ENCODE measurements at places on chromosomes 16 and 17.

GRCh38 chr16:983044-984030 is 1.8 kb downstream of the SOX8 start:
- DNase-seq: no peak

- no peak for DNase-seq
Measured at GRCh38 chr17:29847118-29847517, 82.9 kb downstream of the SSH2 start.

DNA sequence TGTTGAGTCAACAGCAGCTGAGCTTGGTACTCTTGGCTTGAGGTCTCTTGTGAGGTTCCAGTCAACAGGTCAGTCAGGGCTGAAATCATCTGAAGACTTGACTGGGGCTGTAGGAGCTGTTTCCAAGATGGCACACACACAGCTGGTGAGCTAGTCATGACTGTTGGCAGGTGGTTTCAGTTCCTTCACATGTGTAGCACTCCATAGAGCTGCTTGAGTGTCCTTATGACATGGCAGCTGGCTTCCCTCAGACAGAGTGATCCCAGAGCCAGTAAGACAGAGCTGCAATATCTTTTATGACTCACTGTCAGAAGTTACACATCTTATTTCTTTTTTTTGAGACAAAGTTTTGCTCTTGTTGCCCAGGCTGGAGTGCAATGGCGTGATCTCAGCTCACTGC is 19.5 kb upstream of the GAS7 start:
- peak; percentile 17 for DNase-seq

DNA sequence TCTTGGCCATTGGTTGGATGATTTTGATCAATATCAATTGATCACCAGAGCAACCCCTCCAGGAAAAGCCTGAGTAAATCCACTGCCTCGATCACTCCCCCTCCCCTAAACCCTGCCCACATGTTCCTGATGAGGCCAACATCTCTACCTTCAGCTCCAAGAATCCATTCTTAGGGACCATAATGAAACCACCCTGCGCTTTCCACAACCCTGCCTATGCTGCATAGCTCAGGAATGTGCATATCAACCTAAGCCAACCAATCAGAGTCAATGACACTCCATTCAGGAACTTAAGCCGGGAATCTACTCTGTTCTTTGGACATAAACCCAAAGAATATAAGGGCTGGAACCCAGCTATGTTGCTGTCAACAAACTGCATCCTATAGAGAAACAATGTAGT is 86.3 kb downstream of the MYH11 start:
- peak; percentile 93 for DNase-seq

DNA sequence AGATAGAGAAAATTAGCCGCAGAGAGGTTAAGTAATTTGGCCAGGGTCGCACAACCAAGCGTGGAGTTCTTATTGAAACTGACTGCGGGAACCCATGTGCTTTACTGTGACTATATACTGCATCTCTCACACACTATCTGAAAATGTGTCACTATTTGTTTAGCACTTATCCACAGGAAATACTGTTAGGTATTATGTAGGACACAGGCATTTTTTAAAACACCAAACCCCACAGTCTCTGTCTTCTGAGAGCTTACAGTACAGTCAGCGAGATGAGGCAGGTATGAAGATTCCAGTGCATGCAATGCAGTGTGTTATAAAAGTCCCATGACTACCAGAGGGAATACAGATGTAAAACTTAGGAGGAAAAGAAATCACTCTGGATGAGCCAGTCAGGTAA is 11.3 kb downstream of the RBL2 start:
- DNase-seq: no peak

- peak; percentile 75 for DNase-seq
Measured at GRCh38 chr16:70685938-70686375, at the start of gene MTSS2. Gene MTSS2, minus strand, starts transcription at chr16:70686053. Its CDS starts 262 bp downstream, at chr16:70685791.

DNA sequence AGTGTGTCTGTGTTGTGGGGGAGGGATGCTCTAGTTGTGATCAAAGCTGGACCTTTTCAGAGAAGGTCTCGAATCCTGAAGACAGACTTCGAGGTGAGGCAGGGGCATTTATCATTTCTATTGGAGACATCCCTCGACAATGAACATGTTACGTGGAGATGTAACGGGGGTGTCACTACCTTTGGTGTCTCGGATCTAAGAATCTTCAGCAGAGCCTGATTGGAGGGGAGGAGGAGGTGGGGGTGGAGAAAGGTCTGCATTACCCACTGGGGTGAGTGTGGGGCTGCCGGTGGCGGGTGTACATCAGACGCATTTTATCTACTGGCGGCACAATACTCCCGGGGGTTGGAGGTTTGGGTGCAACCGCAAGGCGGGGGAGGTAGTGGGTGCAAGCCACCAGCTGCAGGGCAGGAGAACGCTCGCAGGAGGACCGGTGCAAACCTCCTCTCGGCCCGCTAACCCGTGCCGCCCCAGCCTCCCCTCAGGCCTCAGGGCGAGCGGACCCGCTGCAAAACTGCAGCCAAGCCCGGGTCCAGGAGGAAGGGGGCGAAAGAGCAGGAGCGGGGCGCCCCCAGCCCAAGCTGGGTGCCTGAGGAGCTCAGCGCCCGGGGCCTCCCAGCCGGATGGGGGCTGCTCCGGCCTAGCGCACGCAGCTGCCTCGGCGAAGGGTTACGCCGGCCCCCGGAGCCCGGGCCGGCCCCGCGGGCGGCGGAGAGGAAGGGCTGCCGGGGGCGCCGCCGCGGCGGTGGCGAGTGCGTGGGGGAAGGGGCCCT is 735 bp downstream of the ZNF652 start:
- peak; percentile 18 for DNase-seq

DNA sequence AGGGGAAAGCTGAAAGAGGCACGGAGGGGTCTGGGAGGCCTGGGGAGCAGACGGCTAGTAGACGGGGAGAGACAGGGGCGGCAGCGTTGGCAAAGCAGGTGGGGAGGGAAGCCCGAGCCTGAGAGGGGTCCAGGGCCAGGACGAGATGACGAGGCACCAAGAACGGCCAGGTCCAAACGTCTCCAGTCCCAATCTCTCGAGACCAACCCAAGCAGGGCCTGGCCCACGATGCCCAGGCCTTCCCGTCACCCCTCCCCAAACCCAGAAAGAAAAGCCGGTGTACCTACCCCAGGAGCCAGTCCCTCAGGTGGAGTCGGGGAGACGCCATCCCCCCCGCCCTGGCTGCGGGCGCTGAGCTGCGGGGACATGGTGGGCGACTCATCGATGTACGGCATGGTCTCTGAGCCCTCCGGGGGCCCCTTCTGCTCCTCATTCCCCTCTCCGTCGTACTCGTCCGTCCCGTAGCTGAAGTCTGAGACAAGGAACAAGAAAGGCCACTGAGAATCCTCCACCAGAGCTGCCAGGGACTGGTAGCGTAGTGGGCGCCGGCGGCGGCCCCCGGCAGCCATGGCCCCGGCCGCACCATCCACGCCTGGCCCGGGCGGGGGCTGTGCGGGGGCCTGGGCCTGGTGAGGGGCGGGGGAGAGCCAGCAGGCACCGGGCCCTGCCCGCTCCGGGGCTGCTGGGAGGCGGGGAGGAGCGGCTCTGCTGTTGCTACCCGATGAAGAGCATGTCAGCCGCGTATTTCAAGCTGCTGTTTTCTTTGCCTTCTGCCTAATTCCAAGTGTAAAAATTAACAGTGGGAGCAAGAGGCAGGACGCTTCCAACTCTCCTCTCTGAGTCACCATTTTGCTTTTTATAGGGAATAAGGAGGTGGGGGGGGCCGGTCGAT is 54.6 kb downstream of the ABR start:
- no peak for DNase-seq

DNA sequence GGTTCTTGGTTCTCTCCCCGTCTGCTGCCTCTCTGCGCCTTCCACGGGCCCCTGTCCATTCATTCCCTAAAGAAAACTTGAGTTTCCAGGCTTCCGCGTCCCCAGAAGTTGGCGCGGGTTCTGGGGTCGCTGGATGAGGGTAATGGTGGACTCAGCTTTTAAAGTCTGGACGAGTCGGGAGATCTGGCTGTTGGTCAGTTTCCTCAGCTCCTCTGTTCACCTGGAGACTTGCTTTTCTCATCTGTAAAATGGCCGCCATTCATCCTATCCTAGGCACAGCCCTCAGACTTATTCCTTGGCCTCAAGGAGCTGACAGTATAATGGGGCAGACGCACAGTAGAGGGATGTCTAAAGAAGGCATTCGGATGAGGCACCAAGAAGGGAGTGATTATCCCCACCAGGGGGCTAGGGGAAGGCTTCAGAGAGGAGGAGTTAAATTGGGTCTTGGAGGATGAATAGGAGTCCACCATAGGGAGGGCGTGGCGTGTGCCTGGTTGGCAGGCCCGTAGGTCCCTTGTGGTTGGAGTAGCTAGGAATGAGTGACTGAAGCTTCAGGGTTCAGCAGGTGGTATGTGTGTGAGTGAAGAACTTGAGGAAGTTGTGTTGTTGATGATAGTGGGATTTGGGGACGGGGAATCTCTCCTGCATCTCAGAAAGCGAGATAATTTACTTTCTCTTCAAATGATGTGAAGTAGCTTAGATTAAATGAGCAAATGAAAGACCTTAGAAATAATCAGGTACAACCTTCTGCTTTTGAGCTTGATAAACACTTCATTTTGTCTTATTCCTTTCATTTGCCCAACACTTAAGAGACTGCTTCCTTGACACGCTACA is 652 bp downstream of the VPS35L start:
- peak; percentile 30 for DNase-seq

GRCh38 chr17:44193326-44194084 is 6.2 kb downstream of the ATXN7L3 start:
- no peak for DNase-seq

DNA sequence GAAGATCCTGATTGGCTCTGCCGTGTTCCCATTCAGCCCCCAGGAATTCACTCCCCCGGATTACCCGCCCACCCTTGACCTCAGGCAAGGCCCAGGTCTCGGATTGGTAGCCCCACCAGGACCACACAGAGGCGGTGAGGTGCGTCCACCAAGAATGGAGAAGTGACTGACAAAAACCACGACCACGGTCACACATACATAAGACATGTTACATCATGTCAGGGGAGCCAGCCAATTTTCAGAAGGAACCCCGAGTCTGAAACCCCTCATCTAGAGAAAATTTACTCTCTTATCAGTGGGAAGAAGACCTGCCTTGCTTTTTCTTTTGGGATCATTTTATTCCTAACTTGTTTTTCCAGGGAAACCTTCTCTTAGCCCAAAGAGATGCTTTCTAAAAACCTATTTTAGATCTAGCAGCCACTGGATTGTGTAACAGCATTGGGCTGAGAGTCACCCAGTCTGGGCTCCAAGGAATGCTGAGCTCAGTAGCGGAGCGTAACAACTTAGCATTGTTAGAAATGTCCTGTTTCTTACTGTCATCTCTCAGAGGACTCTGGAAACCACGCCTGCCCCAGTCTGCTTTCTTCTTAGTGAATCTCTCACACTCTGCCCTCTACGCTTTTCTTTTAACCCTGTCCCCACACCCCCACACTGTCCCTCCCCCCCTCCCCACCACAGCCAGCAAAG is 164.1 kb downstream of the CMIP start:
- peak; percentile 82 for DNase-seq

GRCh38 chr16:80569440-80570105 is 28.8 kb downstream of the DYNLRB2 start:
- DNase-seq: peak; percentile 83

- no peak for DNase-seq
Measured at GRCh38 chr16:53984936-53985335, 281.0 kb downstream of the FTO start.

GRCh38 chr17:40900809-40901356 is 15.8 kb upstream of the KRT20 start:
- DNase-seq: no peak

- DNase-seq: peak; percentile 23
Measured at GRCh38 chr17:50903604-50904517, 37.7 kb upstream of the TOB1 start.

DNA sequence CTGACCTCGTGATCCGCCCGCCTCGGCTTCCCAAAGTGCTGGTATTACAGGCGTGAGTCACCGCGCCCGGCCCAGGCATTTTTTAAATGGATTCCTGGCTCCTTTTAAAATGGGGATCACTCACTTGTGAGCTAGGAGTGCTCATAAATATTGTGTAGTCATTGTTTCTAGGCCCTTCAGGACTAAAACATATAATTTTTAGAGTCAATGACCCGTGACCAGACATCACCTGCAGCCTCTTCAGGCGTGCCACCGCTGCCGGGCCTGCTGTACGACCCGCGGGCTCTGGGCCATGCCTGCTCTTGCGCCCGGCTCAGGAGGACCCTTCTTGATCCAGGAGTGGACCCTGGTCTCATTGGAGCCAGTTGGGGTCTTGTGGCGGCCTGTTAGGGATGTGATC is 30.8 kb downstream of the EFCAB5 start:
- no peak for DNase-seq

- DNase-seq: no peak
Measured at GRCh38 chr16:88846088-88846487, 10.7 kb downstream of the GALNS start.

- DNase-seq: peak; percentile 21
Measured at GRCh38 chr17:31877911-31878702, 19.1 kb upstream of the COPRS start.

GRCh38 chr17:82563318-82563717 is 43.8 kb downstream of the FOXK2 start:
- DNase-seq: no peak

DNA sequence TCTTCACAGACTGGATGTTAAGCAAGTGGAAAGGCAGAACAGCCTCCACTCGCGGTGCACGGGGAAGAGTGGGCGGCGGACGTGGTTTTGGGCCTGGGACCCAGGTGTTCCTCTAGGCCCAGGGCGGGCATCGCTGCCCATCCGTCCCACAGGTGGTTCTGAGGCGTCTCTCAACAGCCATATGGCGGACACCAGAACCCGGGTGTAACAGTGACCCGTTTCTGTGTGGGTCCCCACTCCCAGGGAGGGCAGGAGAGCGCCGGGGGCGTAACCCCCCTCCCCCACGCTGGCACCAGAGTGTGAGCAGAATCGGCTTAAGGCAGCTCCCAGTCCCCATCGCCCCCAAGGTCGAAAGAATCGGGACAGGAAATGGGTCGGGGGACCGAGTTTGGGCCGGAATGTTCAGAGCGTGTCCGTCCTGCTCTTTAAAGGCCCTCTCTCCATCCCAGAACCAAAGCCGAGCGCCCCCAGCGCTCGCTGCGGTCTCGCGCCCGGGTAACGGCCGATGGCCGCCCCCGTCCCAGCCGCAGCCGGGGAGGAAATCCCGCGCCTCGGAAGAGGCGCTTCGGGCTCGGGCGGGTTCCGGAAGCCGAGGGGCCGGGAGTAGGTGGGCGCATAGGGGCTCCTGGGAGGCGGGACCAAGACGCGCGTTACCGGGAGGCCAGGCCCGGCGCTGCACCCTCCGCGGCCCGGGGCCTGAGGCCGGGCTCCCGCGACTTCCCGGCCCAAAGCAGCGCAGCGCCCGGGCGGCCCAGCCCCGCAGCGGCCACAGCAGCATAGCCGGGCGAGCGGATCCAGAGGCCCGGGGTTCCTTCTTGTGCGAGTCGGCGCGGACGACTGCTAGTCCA is at the start of gene TK2:
Gene TK2 (minus strand): TSS at position 839 of the 848 bp plus-strand sequence. CDS start 61 bp downstream, at position 778.
- no peak for DNase-seq

- DNase-seq: peak; percentile 11
Measured at GRCh38 chr16:88883117-88883895, 16.8 kb upstream of the PABPN1L start.

- peak; percentile 90 for DNase-seq
Measured at GRCh38 chr16:15899538-15900100, 11.2 kb upstream of the CEP20 start.
